ENCODE measurements at places on chromosomes 1 and 21.

GRCh38 chr21:14722841-14723483, 176.8 kb upstream of the SAMSN1 start:
- no peak for ATAC-seq

GRCh38 chr1:204143276-204144041, 8.4 kb downstream of the ETNK2 start:
- no peak for ATAC-seq

- no peak for ATAC-seq
These were observed 12.5 kb upstream of the WNT2B start for GRCh38 chr1:112496290-112496689.

GRCh38 chr1:115098979-115099692, 9.8 kb upstream of the TSPAN2 start:
- peak; percentile 66 for ATAC-seq

DNA sequence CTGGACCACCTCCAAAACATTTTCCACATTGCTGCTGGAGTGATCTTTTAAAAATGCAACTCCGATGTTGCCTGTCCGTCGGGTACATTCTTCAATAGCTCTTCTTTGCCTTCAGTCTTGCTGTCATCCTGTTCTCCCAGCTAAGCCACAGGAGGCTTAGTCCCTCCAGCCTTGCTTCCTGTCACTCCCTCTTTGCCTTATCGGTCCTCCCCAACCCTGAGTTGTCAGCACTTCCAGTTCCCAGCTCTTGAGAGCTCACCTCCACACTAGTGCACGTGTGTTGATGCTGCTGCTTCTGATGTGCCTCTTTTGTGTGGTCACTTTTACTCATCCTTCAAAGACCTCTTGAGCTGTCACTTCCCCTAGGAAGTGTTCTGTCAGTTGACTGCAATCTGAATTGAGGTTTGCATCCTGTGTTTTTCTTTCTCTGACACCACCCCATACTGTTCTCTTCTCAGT, 15.3 kb downstream of the UCK2 start:
- ATAC-seq: no peak

- ATAC-seq: no peak
These were observed 34.0 kb upstream of the DISP3 start for GRCh38 chr1:11444907-11445306.

DNA sequence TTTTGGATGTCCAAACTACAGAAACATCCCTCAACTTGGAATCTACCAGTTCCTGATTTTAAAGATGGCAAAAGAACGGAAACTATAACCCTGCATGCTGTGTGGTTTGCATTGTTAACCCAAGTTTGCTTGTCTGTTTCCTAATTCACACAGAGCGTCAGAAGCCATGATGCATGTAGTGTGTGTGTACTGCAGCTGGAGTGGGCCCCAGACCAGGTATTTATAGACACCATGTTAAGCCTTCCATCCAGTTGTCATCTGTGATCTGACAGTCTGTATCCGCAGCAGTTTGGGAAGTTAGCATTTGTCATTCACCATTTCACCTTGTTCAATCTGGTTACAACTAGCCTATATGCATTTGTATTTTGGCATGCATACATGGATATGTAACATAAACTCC, 27.7 kb upstream of the PLEKHM2 start:
- ATAC-seq: no peak

DNA sequence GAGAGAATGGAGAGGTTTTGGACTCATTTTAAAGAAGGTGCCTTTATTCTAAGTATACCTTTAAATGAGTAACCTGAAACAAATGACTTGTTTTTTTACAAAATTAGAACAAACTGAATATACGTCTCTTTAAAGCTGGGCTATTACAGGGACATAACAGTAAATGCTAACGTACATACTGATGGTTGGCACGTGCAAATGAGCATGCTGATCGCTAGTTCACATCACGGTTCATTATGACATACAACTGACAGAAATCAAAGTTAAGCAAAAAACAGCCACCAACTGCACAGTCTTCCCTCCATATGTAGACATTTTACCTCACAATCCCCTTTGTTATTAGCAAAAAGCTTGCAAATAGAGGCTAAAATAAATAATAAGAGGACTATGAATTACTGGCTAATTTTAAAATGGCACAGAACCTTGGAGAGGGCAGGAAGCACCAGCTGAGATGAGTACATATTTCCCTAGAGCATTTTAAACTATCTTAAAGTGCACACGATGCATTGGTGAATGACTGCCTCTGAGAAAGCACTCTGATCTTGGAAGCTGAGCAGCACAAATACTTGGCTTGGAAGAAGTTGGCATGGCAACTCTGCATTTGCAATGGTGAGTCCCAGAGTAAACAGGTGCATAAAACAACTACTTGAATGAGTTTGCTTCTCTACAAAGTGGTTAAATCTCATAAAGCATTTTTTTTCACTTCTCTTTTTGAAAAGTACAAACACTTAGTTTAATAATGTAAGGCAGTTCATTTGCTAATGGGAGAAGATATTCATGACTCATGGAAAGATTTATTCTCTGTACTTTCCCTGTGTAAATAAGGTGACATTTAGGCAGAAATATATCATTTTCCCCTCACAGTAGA, 204.7 kb downstream of the LHX8 start:
- no peak for ATAC-seq

- ATAC-seq: peak; percentile 3
These were observed 685 bp downstream of the CRTC2 start for GRCh38 chr1:153957744-153958110.

- ATAC-seq: peak; percentile 52
These were observed 57.8 kb downstream of the ZNF281 start for GRCh38 chr1:200351826-200352549.

GRCh38 chr1:6245086-6245868, 1.3 kb downstream of the HES3 start:
- ATAC-seq: peak; percentile 68
